SW 1271 (cell line): ENCODE measurements at places on chromosomes 3 and 15.

DNA sequence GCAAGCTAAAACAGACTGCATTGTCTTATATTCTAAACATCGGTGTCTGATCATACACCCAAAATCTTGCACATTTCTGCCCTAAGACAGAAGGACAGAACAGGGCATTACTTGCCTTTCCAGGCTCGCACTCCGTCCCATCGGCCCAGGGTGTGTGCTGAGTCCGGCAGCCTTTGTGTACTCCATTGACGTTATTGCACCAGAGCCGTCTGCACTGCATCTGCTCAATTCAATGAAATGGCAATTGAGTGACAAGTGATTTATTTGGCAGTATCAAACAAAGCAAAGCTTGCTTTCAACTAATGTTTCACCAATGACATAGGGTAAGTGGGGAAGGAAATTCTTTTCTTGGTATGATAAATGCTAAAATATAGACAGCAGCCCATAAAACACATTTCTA lies 40.0 kb downstream of the ADAMTS9 start:
- DNase-seq: no peak

DNA sequence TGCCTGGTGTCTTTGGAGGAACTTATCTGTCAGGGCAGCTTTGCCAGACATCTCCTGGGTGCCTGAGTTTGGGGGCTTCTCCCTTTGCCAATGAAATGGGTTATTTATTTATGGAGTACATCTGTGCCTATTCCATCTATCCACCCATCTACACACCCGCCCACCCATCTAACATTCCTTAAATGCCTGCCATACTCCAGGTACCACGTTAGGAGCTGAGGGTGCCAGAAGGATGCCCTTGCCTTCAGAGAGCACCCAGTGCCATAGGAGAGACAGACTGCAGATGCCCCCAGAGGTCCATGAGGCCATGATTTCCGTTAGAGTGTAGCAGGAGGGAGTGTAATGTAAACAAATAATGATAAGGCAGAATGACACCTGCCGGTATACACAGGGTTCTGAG lies 21.8 kb upstream of the KIF23 start:
- DNase-seq: no peak

- DNase-seq: no peak
Observed at GRCh38 chr3:140086642-140087041, 151.7 kb downstream of the CLSTN2 start.

DNA sequence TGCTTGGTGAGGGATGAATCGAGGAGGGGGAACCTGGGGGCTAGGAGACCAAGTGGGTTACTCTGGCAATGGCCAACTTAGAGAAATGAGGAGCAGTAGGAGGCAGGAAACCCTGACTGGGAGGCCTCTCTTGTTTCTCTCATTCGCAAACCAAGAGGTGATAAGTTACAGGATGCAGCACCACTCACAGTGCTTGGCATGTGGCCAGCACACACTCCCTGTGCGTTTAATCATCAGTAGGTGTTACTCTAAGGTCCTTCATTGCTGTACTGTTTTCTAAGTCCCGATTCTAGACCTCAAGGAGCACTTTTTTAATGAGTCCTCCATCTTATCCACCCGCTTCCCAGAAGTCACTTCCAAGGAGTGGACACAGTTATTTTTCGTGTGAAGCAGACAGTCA lies 314.1 kb upstream of the TRIM42 start:
- DNase-seq: no peak
